ENCODE measurements at places on chromosomes 4 and X.

GRCh38 chr4:176845636-176846035, 52.9 kb upstream of the VEGFC start:
- no peaks in the 10 kb centered on the region for H3K4me1 ChIP-seq
- no peak for DNase-seq
- no peaks in the 10 kb centered on the region for H3K27me3 ChIP-seq
- no peak overlapping the region for H3K4me3 ChIP-seq

DNA sequence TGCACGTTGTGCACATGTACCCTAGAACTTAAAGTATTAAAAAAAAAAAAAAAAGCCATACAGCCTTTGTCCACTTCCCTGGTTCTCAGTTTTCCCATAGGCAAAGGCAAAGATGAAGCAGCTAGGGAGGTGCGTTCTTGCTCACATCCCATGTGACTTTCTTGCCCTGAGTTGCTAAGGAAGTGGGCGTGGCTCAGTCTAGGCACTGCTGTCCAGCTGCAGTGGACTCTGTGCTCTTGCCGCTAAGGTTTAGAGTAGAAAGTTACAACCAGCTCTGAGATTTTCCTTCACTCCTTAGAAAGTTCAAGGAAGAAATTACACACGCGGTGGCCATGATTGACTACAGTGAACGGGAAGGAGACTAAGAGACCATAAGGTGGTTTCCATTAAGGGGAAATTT, 144.7 kb downstream of the NAA11 start:
- H3K27ac ChIP-seq, result no peak overlapping the region
- no peak overlapping the region for H3K4me3 ChIP-seq

GRCh38 chr4:183360161-183360919, 38.1 kb upstream of the CLDN24 start:
- H3K27ac ChIP-seq, result no peak overlapping the region
- no peak overlapping the region for H3K4me3 ChIP-seq

GRCh38 chr4:112213091-112213490, 18.5 kb upstream of the AP1AR start:
- no peaks in the 10 kb centered on the region for H3K4me1 ChIP-seq
- H3K4me3 ChIP-seq, result no peak overlapping the region
- H3K27ac ChIP-seq, result no peak overlapping the region
- H3K27me3 ChIP-seq, result no peaks in the 10 kb centered on the region

DNA sequence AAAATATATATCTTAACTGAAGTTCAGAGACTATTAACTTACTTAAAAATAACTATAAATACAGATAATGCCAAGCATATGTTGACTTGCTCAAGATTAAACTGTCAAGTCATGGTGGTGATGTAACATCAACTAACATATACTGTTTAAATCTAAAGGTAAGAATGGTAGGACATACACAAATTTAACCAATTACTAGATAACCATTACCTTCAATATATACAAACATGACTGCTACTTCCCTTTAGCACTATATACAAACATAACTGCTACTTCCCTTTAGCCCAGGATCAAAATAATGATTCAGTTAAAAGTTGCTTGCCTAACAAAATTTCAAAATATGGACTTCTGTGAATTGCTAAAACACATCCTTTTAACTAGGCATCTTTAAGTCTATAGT, 14.9 kb downstream of the HNRNPD start:
- peaks cover 15% of the 10 kb centered on the region for H3K36me3 ChIP-seq
- no peak overlapping the region for H3K4me3 ChIP-seq
- H3K4me1 ChIP-seq, result peaks cover 62% of the 10 kb centered on the region

DNA sequence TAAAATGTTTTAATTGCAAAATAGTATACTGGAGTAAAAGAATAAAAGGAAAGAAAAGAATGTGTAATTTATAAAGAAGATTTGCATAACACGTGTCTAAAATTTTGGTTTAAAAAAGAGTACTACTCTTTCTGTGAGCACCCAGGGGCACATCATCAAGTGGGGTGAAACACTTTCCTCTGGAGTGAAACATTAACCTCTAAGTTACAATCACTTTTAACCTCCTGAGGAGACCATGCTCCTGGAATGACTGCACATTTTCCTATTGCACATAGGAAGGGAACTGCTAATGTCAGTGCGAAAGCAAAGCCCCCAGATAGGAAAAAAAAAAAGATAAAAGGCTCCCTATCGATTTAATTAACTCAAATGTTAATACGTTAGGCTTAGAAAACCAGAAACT, 13.3 kb downstream of the VEGFC start:
- no peaks in the 10 kb centered on the region for H3K36me3 ChIP-seq
- no peaks in the 10 kb centered on the region for H3K27me3 ChIP-seq
- DNase-seq, result no peak
- H3K4me3 ChIP-seq, result no peak overlapping the region

GRCh38 chr4:139560406-139561104, 4.5 kb upstream of the SETD7 start:
- H3K27ac ChIP-seq, result no peak overlapping the region
- peaks cover 13% of the 10 kb centered on the region for H3K4me1 ChIP-seq
- DNase-seq, result no peak
- no peaks in the 10 kb centered on the region for H3K27me3 ChIP-seq
- H3K4me3 ChIP-seq, result no peak overlapping the region

- H3K4me1 ChIP-seq, result no peaks in the 10 kb centered on the region
- DNase-seq, result no peak
- H3K27ac ChIP-seq, result no peak overlapping the region
- no peaks in the 10 kb centered on the region for H3K36me3 ChIP-seq
- no peaks in the 10 kb centered on the region for H3K27me3 ChIP-seq
- H3K4me3 ChIP-seq, result no peak overlapping the region
Observed at GRCh38 chrX:132393992-132394391, 94.8 kb downstream of the MBNL3 start.

GRCh38 chrX:68681443-68681941, 34.0 kb downstream of the STARD8 start:
- no peak overlapping the region for H3K4me3 ChIP-seq
- no peaks in the 10 kb centered on the region for H3K4me1 ChIP-seq
- H3K36me3 ChIP-seq, result no peaks in the 10 kb centered on the region
- no peak for DNase-seq

DNA sequence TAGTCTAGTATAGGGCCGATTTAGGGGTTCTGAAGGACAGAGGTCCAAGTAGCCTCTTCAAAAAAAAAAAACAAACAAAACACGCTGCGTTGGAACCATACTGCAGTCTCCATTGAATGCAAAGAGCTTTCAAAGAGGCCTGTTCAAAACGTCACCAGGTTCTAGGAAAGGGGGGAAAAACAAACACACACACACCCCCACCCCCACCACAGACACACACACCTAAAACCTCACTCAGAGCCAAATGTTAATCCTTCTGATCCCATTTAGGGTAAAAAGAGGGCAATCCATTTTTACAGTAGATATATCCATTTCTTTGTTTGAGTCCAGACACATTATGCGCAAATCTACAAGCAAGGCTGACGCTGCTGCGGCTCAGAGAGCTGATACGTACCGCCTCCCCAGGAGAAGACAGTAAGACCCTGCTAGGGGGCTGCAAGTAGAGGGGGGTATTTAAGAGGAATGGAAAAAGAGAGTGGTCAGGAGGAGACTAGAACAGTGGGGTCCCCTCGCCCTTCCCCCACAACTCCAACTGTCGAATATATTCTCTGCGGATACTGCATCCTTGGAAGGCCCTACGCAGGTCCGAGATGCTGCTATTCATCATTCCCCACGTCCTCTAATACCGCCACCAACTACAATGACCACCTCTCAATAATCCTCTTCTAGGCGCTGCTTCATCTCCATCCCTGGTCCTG, 1.3 kb downstream of the NKRF start:
- H3K27me3 ChIP-seq, result no peaks in the 10 kb centered on the region
- H3K4me1 ChIP-seq, result peaks cover 4% of the 10 kb centered on the region
- no peaks in the 10 kb centered on the region for H3K36me3 ChIP-seq

- no peak for DNase-seq
- H3K27me3 ChIP-seq, result no peaks in the 10 kb centered on the region
- no peaks in the 10 kb centered on the region for H3K4me1 ChIP-seq
- no peak overlapping the region for H3K27ac ChIP-seq
- H3K4me3 ChIP-seq, result no peak overlapping the region
Observed at GRCh38 chr4:153950100-153950979, 161.5 kb upstream of the SFRP2 start.

GRCh38 chr4:3168029-3168428, 80.9 kb upstream of the MSANTD1 start:
- no peak overlapping the region for H3K27ac ChIP-seq
- H3K27me3 ChIP-seq, result no peaks in the 10 kb centered on the region
- H3K36me3 ChIP-seq, result peaks cover 7% of the 10 kb centered on the region
- no peak overlapping the region for H3K4me3 ChIP-seq

GRCh38 chr4:60389633-60390032, 810.5 kb upstream of the ADGRL3 start:
- H3K27ac ChIP-seq, result no peak overlapping the region
- no peaks in the 10 kb centered on the region for H3K36me3 ChIP-seq
- no peak for DNase-seq
- H3K4me1 ChIP-seq, result no peaks in the 10 kb centered on the region

DNA sequence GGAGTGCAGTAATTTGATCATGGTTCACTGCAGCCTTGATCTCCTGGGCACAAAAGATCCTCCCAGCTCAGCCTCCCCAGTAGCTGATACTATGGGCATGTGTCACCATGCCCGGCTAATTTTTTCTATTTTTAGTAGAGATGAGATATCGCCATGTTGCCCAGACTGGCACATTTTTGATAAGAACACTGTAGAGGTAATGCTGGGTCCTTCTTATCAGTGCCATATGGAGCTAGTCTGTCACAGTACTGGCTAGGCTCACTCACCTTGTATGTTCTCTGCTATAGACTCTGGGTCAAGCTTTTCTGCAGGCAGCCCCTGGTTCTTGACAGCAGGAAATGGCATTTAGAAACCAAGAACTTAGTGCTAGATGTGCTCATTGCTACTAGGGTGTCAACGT, 53.9 kb downstream of the BCOR start:
- H3K27me3 ChIP-seq, result no peaks in the 10 kb centered on the region
- no peak overlapping the region for H3K4me3 ChIP-seq
- peaks cover 2% of the 10 kb centered on the region for H3K36me3 ChIP-seq
- no peak overlapping the region for H3K27ac ChIP-seq
- no peak for DNase-seq

GRCh38 chr4:133559987-133560386, 410.9 kb downstream of the PCDH10 start:
- H3K27me3 ChIP-seq, result no peaks in the 10 kb centered on the region
- peaks cover 1% of the 10 kb centered on the region for H3K4me1 ChIP-seq
- H3K27ac ChIP-seq, result no peak overlapping the region

DNA sequence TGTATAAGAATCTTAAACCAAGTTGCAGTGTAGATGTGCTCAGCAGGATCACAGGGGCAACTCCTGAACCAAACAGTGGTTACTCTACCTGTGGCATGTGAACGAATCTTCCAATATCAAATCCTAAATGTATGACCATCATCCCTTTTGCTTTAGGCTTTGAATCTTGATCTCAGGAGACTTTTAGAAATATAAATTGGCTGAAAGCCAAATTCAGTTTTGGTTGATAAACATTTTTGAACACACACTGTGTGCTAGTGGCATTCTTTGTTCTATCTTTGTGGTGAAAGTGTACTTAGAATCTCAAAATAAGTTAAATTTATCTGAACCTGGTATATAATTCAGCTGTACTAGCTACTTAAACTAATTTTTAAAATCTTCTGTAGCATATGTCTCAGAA, 4.6 kb upstream of the ARHGAP6 start:
- no peaks in the 10 kb centered on the region for H3K36me3 ChIP-seq
- no peak for DNase-seq
- H3K27me3 ChIP-seq, result no peaks in the 10 kb centered on the region
- no peaks in the 10 kb centered on the region for H3K4me1 ChIP-seq

- H3K27ac ChIP-seq, result no peak overlapping the region
- H3K4me3 ChIP-seq, result no peak overlapping the region
- H3K36me3 ChIP-seq, result no peaks in the 10 kb centered on the region
Observed at GRCh38 chr4:82401600-82401999, 27.8 kb upstream of the HNRNPD start.
